ENCODE measurements at places on chromosomes 4 and X.

DNA sequence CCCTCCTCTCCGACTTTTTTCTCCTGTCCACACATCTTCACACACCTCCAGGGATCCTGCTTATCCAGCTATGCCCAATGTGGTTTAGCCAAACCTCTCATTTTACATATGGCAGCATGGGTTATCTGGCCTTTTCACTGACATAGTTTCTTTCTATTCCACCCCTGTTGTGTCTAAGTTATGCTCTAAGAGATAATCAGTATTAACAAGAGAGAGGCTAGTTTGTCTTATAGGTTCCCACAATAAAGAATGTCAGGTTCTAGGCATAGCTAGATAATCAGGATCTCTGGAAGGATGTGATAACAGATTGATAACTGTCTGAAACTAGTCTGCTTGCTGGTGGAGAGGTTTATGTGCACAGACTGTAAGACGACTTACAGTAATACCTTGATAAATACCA lies 7.7 kb upstream of the GALNT7 start:
- no peak for DNase-seq

DNA sequence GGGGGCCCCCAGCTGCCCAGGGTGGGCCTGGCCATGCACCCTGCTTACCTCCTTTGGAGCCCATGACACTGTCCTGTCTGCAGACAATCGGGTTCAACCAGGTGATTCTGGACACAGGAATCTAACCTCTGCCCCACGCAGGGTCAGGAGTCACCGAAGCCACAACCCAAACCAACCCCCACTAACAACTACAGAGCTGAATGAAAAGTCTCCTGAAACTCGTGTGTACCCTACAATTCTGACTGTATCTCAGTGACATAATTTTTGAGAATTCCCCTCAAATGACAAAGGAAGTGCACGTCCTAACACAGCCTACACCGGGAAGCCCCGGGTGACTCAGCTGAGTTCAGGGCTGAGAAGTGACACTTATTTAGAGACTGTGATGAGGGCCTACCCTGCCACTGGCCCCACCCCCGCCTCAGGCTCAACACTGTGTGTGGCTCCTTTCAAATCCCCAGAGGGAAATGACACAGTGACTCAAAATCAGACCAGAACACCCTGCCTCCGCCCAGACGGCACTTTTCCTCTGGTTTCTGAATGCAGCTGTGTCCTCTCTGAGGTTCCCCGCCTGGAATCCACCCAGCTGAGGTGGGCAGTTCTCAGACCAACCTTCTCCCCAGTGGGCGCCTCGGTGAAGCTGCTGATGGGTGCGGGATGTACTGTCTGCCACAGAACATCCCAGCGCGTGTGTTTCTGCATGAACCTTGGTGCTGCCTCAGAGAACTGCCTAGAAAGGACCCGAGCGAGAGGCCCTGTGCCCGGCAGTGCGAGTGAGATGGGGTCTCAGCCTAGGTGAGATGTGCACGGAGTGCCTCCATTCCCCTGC lies 9.9 kb downstream of the TNIP2 start:
- peak; percentile 67 for DNase-seq

DNA sequence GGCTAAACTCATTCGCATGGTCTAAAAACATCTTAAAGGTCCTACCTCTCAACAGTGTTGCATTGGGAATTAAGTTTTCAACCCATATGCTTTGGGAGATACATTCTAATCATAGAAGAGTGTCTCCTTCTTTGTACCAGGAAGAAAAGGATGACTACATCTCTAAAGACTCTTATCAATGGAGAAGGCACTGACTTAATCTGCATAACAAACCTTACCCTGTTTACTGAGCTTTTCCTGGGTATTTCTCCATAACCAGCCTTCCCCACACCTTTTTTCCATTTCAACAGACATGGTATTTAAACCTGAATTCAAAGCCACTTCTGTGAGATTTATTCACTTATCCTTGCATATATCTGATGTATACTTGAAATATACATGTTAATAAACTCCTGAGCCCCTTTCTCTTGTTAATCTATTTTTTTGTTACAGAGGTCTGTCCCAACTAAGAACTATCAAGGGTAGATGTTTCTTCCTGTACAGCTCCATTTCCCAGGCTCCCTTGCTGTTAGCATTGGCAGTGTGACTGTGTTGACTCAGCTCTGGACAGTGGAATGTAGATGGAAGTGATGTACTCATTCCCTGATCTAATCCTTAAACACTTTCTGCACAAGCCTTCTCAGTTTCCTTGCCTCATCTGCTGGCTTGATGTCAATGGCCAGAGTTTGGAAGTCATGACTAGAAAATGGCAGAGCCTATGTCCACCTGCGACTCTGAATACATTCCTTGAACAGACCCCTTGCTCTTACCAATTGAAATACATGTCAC lies 148.9 kb upstream of the CPEB2 start:
- no peak for DNase-seq

- DNase-seq = peak; percentile 5
These were observed 220.4 kb downstream of the SPRY1 start for GRCh38 chr4:123616951-123617461.

DNA sequence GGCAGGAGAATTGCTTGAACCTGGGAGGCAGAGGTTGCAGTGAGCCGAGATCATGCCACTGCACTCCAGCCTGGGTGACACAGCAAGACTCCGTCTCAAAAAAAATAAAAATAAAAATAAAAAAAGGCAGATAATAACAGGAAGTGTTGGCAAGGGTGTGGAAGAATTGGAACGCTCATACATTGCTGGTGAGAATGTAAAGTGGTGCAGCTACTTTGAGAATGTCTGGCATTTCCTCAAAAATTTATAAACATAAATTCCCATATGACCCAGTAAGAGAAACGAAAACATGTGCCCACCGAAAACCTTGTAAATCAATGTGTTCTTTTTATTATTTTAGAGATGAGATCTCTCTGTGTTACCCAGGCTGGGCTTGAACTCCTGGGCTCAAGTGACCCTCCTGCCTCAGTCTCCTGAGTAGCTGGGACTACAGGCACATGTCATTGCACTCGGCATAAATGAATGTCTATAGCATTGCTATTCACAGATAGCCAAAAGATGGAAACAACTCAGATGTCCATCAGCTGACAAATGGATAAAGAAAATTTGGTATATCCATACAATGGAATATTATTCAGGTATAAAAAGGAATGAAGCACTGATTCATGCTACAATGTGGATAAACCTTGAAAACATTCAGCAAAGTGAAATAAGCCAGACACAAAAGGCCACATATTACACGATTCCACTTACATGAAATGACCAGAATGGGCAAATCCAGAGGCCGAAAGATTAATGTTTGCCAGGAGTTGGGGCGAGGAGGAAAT lies 63.7 kb upstream of the PLAC1 start:
- DNase-seq = no peak

DNA sequence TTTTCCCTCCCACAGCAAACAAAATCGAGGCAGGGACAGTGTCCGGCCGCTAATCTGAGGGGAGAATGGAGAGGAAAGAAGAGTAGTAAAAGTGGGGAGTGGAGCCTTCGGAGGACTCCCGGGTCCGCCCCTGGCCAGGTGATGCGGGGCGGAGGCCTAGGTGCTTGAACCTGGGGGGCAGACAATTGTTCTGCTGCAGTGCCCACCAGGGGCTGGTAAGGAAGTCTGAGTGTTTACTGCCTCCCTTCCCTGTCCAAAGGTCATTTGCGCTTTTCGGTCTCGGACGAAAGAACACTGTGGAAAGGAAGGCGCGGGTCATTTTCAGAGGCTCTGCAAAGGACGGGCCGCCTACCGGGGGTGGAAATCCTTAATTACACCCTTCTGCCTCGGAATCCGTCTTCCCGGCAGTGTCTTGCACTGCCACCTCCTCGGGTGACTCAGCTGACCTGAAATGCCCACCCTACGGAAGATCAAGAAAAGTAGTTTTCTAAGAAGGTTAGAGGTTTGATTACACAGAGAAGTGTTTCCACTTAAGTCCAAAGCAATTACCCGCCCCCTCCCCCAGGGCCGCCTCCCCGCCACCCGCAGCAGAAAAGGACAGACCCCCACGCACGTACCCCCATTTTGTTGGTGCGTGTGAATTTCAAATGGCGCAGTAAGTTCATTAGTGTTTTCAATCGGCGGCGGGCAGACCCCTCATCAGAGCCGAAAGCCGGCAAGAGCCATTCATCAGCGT lies 99.9 kb upstream of the TENM3 start:
- no peak for DNase-seq

DNA sequence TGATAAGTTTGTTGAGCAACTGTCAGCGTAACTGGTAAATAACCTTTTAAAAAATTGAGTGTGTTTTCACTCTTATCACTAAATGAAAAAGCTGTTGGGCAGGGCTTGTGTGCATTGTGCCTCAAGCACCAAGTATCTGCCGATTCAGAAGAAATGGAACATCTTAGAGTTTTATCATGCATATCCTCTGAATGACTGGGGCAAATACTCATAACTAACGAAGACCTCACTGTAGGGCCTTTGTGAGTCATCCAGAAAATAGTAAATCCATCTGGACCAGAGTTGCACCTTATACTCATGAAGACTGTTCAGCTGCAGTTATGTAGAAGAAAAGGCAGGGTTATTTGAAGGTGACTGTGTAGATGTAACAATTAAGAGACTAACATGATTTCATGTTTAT lies 222.1 kb downstream of the CAMK2D start:
- no peak for DNase-seq

- DNase-seq = no peak
These were observed 538 bp downstream of the STBD1 start for GRCh38 chr4:76306882-76307659.

DNA sequence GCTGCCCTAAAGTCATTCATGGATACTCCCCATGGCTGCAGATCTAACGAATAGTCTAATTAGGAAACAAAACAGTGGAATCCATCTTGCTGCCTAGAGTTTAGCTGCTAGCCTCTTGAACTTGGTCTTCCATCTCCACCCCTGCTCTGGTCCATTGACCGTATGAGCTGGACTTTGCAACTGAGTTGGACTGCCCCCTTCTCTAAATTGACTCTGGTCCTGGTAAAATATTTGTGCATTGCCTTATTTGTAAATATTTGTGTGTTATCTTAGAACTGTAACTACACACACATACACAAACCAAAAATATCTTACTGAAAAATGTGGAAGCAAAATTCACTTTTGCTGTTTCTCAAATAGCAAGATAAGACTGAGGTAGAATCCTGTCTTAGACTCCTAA lies 181.3 kb downstream of the NWD2 start:
- DNase-seq = no peak

DNA sequence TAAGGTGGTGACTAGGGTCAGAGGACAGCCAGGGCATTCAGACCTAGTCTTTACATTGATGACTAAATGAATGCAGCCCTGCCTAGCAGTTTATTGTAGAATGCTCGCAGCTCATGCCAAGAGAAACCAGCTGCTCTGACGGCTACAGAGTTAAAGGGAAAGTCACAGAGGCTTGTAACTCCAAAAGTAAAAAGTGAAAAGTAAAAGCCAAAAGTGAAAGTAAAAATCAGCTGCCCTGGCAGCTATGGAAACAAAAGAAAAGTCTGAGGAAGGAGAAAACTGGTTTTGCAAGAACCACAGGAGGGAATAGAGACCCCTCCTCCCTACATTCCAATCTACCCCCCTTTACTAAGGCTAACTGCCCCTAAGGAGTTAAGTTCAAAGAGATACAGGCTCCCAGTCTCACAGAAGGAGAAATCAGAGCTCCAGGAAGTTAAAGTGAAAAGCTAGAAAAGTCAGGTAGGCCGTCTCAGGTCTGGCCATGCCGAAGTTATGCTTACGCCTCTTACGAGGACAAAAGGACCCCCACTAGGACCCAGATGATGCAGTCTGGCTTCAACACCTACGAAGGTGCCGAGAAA lies 6.0 kb downstream of the GAGE10 start:
- DNase-seq = no peak

DNA sequence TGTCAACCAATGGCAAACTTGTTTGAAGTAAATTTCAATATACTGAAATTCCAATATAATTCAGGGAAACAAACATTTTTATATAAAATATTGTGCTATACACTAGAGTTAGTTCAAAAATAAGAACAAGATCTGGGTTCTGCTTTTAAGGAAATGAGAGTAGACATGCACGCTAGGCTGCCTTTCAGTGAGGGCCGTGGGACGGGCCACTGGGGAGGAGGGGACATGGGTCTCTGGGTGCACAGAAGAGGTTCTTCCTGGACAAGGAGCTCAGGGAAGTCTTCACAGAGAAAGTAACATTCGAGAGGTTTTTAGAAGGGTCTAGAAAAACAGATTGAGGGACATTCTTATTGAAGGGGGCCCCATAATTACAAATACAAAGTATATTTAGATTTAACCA lies 64.4 kb downstream of the SHROOM3 start:
- no peak for DNase-seq

GRCh38 chr4:60744767-60745166 lies 455.4 kb upstream of the ADGRL3 start:
- no peak for DNase-seq

DNA sequence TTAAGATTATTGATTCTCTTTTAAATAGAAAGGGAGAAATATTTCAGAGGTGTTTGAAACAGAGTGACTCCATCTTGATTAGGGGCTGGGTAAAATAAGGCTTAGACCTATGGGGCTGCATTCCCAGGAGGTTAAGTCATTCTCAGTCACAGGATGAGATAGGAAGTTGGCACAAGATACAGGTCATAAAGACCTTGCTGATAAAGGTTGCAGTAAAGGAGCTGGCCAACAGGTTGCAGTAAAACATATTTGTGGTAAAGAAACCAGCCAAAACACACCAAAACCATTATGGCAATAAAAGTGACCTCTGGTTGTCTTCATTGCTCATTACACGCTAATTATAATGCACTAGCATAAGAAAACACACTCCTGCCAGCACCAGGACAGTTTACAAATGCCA lies 165.0 kb downstream of the SPIN4 start:
- no peak for DNase-seq

DNA sequence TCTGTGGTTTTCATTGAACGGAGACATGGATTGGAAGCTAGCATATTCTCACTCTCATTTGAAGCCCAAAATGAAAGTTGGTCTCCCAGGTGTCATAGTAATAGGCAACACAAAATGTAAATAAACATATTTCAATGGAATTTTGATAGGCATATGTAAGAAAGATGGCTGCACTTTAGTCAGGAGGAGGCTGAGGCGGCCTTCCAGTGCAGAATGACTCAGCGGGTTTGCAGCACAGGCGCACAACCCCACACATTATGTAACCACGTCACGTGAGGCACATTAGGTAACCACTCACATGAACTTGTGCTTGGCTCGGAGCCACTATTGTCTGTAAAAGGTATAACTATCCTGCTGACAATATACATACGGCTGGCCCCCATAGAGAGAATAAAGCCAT lies 381.7 kb downstream of the GPAT3 start:
- DNase-seq = no peak

- no peak for DNase-seq
These were observed 23.0 kb upstream of the CCDC149 start for GRCh38 chr4:24935856-24936255.

GRCh38 chr4:10204401-10205058 lies 87.9 kb upstream of the WDR1 start:
- no peak for DNase-seq

DNA sequence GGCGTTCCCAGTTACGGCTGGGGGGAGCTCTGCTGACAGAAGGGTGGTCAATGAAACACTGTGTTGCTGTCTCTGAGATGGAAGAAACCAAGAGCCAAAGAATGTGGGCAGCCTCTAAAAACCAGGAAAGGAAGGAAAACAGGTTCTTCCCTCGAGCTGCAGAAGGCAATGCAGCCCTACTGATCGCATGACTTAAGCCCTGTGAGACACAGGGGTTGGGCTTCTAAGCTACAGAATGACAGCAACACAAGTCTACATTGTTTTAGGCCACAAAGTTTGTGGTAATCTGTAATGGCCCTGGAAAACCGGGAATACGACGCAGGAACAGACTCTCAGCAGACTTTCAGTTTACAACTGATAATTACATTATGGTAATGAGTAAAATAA lies 38.2 kb upstream of the MTNR1A start:
- no peak for DNase-seq
